ENCODE measurements at places on chromosomes 5 and 9.

DNA sequence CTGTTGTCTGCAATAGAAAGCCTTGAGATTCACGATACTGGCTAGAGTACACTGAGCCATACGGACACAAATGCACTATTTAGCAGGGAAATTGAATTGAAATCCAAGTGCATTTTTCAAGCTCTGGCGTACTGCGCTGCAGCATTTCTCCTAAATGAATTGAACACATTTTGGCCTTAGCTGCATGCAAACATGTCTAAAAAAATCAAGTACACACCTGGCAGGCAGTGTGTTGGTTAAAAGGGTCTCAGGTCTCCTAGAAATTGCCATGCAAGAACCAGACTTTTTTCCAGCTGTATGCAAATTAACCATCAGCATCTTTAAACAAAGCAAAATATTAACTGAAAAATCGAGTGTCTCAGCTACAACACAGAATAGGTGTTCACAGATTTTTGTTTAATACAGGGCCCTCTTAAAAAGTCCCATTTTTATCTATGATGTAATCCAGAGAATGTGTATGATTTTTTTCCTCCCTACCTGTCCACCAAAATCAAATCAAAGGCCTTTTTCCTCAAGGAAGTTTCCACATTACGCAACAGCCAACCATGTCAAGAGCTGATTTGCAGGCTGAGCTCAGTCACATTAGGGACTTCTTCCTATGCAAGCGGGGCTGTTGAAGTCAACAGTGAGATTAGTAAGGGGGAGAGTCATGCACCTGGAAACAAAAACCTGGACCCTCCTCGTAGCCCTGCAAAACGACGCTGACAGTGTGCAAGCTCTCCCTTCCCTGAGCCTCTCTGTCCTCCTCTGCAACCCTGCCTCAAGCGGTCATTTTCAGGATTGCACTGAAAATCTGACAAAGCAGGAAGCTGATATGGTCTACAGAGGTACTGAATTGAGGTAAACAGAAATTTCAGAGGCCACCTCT is 14.1 kb upstream of the SFXN1 start:
- DNase-seq, result no peak

GRCh38 chr5:134583766-134584165 is 48.9 kb downstream of the SAR1B start:
- DNase-seq, result no peak

GRCh38 chr5:23314827-23315226 is 192.6 kb upstream of the PRDM9 start:
- DNase-seq, result no peak

GRCh38 chr5:33343676-33344327 is 97.0 kb upstream of the TARS1 start:
- no peak for DNase-seq

GRCh38 chr5:176691524-176691923 is 44.2 kb downstream of the TSPAN17 start:
- DNase-seq, result no peak

- DNase-seq, result no peak
Observed at GRCh38 chr5:13552361-13552760, 392.1 kb downstream of the DNAH5 start.

- DNase-seq, result peak; percentile 77
Observed at GRCh38 chr5:135989686-135990085, 34.9 kb upstream of the LECT2 start.

- no peak for DNase-seq
Observed at GRCh38 chr5:96930589-96930988, 5.3 kb upstream of the LNPEP start.

DNA sequence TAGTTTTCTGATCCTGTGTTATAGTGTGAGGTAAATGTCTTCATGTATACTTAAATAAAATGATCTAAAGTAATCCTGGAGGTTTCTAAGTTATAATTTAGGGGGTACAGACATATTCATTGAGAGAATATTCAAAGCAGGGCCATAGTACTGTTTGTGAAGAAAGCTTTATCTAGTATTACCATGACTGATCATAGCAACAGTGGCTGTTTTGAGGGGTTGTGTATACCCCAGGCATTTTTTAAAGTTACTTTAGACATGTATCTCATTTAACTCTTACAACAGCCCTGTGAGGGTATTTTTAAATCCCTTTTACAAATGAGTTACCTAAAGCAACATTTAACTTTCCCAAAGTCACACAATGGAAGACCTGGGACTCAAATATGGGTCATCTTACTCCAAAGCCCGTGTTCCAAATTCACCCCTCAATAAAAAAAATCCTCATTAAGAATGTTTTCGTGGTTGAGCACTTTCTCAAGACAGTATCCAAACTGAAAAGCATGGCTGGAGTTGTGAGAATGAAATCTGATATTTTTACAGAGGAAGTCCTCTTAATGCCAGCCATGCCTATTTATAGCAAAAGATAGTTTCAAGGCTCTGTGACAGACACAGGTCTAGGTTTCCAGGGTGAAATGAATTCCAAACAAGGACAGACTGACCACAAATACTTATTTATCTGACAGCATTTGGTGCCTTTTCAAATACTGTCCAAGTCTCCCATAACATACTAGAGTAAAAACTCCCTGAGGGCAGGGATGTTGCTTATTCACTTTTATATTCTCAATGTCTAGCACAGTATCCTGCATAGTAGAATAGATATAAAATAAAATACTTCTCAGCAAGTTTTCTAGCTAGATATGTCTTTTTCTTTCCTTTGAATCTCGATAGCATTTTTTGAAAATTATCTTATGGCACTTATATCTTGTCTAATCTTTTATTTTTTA is 10.4 kb downstream of the STOM start:
- DNase-seq, result no peak

GRCh38 chr5:72847989-72848473 is 31.6 kb downstream of the TNPO1 start:
- DNase-seq, result peak; percentile 94

DNA sequence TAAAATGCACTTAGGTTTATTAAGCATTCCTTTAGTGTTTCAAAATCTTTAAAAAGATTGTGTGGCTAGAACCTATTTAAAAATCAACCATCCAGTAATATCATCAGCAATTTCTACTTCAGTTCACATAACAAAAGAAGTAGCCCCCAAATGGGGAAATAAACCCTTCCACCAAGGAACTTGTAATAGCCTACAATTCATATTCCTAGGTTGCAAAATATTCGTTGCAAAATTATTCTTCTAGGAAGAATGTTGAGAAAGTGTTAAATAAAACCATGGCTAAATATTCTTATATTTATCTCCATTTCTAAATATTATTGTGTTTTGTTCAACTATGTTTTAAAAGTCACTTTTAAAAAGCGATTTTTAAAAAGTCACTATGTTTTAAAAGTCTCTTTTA is 177.9 kb upstream of the PRLR start:
- no peak for DNase-seq

- DNase-seq, result no peak
Observed at GRCh38 chr9:84190411-84190810, 150.1 kb downstream of the SLC28A3 start.

- DNase-seq, result no peak
Observed at GRCh38 chr9:69981686-69982445, 61.8 kb upstream of the MAMDC2 start.

GRCh38 chr9:16871336-16872151 is 1.1 kb upstream of the BNC2 start:
- DNase-seq, result no peak

- DNase-seq, result no peak
Observed at GRCh38 chr5:35815089-35815936, 41.4 kb upstream of the IL7R start.

DNA sequence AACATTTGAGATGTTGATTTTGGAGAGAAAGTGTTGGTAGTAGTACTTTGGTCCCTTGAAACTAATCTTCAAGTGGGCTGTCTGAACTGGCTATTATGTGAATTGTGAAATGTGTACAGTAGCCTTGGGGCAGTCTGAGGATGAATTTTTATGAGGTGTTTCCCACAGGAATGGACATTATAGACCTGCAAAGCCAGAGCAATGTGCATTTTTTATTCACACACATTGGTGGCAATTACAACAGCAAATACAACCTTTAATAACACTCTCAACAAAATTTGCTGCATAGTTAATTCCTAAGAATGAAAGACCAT is 147.0 kb downstream of the PAM start:
- DNase-seq, result no peak

DNA sequence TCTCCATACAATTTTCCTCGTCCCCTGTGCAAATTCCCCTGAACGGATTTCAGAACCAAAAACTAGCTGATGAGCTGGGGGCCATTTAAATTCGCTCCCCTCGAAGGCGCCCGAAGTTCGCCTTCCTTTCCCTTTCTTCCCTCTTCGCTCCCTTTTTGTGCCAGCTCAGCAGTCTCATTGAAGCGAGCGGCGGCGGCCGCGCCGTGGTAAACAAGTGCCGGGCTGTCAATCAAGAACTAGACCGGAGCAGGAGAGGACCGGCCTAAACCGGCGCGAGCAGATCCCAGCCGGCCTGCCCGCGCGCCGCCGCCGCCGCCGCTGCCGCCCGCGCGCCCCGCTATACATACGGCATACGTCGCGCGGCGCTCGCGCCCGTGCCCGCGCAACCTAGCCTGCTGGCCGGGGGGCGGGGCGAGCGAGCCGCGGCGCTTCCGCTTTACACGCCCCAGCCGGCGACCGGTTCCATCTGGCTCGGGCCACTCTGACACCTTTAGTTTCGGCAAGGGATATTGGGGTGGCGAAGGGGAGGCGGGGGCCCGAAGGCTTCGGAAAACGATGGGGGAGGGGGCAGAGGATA is 3.1 kb downstream of the ARRDC3 start:
- DNase-seq, result peak; percentile 97

DNA sequence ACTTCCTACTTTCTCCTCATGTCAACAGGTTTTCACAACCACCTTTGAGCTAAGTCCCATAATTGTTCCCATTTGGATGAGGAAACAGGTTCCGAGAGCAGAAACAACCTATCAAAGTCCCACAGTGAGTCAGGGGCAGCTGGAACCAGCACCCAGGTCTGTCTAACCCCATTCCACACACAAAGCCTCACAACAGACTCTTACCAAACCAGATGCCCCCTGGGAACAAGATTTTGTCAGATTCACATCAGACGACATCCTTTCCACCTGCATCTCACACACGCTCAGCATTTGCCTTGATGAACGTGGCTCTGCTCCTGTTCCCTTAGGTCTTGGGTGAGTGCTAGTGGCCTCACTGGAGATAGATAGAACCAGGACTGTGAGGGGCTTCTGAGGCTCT is 17.0 kb downstream of the SWI5 start:
- DNase-seq, result no peak

DNA sequence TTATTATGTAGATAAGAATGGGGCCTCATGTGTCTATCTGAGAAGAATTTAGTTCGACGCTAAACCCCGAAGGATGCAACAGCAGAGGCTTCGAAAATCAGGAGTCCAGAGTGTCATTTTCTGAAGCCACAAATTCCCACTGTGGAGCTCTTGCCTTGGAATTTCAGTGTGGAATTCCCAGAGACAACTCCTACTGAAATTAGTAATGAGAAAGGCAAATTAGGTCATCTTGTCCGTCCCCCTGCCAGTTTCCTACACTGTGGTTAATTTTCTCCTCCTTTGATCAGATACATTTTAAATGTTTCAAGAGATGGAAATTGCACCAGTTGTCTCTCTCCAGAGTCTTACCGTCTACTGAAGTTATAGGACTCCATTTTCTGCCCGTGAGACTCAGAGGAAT is 633.6 kb downstream of the BNC2 start:
- DNase-seq, result no peak

GRCh38 chr5:57215629-57216195 is 41.9 kb downstream of the GPBP1 start:
- no peak for DNase-seq

- no peak for DNase-seq
Observed at GRCh38 chr9:131856105-131856504, 116.2 kb upstream of the RAPGEF1 start.

GRCh38 chr9:94812343-94812742 is 85.8 kb downstream of the AOPEP start:
- DNase-seq, result no peak

- DNase-seq, result no peak
Observed at GRCh38 chr5:160435532-160435931, 13.9 kb downstream of the PTTG1 start.

DNA sequence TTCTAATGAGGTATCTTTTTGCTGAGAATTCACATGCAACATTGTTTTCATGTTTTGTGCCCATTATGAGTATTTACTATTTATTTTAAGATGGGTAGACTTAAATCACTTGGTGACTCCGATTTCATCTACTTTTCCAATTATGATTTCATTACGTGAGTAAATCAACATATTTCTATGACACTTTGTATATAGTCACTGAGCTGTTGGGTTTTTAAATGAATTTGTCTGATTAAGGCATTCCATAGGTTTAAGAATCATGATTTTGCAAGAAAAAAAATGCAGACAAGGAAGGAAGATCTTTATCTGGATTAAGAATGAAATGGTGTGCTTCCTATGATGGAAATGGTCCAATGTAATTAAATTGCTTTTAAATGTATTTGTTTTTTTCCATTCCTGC is 661.9 kb downstream of the ANXA1 start:
- no peak for DNase-seq

DNA sequence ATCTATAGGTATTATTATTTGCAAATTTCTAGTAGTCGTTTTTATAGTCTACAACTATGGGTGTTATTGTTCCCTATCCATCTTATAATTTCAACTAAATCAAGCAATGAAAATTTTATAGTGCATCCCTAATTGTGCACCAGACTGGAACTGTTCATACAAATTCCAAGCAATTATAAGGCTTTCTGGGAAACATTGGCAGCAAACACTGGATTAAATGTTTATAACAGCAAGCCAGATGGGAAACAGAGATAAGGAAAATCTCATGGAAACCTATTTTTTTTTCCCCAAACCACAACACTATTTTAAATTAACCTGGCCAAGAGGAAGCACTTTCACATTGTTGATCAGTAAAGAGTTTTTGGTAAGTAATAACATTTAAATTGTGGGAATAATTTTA is 524.3 kb downstream of the RASEF start:
- DNase-seq, result no peak

GRCh38 chr5:168269937-168270330 is 21.5 kb upstream of the WWC1 start:
- DNase-seq, result no peak

DNA sequence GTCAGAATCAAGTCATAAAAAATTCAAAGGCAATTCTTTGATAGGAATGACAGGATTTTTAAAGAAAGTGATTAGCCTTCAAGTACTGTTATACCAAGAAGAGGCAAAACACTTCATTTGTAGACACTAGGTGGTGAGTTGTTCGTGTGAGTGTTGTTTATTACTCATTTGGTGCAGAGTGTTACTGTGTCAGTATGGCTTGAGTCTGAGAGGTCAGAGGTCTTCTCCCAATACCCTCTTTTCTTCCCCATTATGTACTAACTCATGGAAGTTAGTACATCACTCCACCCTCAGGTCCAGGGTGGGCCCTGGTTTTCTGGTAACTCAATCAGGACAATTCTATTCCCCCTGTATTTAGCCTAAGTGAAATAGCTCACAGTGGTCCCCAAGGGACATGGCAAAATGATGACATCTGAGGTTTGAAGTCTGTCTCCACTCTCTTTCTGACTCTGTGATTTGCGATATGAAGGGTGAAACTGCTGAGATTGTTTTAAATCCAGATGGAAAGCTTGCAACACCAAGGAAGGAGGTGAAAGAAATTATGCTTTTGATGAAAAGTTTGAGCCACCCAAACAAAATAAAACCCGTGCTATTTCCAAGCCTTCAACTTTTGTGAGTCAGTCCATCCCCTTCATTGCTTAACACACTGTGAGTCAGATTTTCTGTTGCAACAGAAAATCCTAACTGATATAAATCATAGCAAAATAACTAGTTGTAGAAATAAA is 56.8 kb downstream of the NUDT12 start:
- no peak for DNase-seq

GRCh38 chr5:51521583-51521982 is 138.3 kb downstream of the ISL1 start:
- DNase-seq, result no peak

- DNase-seq, result no peak
Observed at GRCh38 chr5:108900668-108901067, 153.0 kb downstream of the FER start.

- DNase-seq, result no peak
Observed at GRCh38 chr5:30894811-30895210, 298.7 kb upstream of the CDH6 start.
